Activated gamma-delta T cell treated with anti-CD3 and anti-CD28 coated beads, Interleukin-2, amount 50 U/mL, for 16 hours (primary cell): ENCODE measurements at places on chromosomes 7 and 10.

- DNase-seq = no peak
These were observed 33.8 kb downstream of the MICALL2 start for GRCh38 chr7:1425292-1426136.

DNA sequence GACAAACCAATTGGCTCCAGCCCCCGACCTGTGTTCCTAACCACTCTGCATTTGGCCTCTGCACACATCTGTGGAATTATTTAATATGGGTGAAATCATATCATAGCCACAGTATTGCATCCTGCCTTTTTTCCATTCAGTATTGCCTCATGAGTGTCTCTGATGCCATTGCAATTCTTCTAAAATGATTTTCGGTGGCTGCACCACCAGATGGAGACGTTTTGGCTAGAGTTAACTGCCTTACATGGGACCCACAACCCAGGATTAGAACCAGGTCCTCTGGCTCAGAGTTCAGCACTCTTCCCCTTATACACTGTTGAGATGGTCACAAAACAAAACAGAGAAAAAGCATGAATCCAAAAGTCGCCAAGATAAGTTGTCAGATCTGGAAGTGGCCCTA is 180.8 kb downstream of the EMX2 start:
- no peak for DNase-seq

DNA sequence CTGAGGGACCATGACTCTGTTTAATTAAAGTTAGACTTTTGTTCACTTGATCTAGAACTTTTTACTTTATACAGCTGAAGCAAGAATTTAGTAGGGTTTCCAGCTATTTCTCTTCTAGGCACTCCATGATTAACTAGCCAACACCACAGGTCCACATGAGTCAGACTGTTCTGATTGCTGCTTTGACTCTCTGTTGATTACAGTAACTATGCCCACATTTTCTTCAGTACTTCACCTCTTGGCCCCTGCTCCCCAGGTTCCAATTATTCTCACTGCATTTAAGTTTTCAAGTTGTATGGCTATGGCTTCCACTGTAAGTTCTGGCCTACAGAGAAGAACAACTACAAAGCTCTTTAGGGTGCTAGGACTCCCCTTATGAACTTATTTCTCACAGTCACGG is 737.2 kb upstream of the IGFBP3 start:
- no peak for DNase-seq

DNA sequence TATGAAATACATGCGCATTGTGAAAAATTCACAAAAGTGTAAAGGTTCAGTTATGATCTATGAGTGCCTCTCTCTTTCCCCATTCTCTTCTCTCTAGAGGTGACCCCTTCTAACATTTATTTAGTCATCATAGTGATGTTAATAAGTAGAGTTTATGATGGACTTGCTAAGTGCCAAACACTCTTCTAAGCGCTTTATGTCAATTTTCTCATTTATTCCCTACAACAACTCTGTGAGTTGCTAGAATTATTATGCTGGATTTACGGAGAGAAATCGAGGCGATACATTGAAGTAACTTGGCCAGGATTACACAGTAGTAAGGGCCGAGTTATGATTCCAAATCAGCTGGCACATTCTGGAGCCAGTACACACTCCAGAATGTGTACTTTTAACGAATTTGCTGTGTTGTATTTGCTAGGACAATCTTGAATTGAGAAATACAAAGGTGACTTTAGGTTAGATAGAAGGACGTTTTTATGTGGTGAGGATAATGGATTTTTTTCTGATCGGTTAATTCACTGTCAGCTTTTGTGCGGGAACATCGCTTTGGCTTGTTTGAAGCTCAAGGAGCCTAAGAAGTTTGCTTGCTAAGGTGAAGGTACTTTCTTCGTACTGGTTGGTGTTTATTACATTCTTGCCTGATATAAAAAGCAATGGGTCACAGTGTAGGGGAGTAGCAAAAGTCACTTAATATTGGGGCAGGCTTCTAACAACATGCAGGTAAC is 1.4 kb downstream of the ATRNL1 start:
- DNase-seq = no peak

DNA sequence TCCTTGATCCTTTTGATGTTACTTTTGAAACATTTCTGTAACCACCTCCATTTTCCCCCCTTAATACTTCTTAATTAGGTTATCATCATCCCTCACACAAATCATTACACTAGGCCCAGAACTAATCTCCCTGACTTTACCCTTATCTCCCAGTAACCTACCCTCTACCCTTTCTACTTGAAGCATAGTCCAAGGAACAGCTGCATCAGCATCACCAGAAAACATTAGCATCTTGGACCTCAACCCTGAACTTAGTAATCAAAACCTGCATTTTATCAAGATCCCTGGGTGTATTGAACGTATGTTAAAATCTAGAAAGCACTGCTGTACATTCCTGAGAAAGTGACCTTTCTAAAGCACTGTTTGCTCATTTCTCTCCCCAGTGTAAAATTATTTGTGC is 38.8 kb downstream of the MGAM2 start:
- DNase-seq = no peak

DNA sequence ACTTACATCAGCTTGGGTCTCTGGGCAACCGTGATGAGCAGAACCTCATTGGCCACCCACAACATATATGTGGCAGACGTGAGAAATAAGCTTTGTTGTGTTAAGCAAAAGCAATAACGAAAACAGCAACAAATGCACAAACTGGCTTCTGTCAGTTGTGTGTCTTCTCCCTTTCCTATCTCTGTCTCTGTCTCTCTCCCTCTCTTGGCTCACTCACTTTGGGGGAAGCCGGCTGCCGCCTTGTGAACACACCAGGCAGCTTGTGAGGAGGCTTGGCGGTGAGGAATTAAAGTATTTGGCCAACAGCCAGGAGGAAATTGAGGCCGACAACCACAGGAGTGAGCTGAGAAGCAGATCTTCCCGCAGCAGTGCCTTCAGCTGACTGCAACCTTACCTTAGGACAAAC is 21.9 kb upstream of the CDCA7L start:
- peak; percentile 1 for DNase-seq

DNA sequence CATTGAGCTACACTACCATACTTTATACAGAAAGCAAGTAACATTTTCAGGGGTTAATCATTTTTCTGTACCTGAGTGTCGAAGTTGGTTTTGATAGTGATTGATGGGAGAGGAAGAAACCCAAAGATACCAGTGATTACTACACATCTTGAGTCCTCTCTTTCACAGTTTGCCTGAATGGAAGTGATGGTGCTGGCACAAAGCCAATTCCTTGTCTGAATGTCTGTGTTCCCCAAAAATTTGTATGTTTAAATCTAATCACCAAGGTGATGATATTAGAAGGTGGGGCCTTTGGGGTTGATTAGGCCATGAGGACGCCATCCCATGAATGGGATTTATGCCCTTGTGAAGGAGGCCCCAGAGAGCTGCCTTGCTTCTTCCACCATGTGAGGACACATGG is 696.9 kb upstream of the ANKRD30A start:
- no peak for DNase-seq

DNA sequence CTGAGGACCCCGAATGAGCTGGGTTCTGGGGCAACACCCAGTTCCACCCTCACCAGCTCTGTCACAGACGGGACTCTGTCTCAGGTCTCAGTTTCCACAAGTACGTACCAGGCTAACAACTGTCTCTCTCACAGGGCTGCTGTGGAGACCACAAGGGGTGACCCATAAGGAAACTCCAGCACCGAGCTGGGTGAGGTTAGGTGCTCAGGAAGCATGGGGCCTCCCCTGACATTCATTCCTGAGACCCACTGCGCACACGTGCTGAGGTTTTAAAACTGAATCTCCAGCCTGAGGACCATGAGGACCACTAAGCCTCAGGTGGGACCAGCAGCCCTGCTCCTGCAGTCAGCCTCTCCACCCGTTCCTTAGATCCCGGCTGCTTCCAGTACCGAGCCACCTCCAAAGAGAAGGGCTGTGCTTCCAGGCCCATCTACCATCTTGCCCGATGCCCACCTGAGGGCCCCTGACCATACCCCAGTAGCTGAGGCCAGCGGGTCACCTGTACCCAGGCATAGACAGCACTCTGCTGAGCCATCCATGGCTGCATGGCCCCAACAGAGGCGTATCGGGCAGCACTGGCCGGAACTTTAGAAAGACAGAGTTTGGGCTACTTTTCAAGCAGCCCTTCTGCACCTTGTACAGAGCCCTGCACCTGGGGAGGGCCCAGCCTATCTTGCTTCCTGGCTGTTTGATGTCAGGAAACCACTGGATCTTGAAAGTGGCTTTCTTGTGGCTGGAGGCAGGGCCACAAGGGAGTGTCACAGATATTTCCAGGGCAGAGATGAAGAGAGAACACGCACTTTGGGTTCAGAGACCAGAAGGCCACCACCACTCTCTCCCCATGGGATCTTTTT is 18.7 kb downstream of the HSPA12A start:
- DNase-seq = peak; percentile 8

GRCh38 chr7:128148676-128149075 is 92.4 kb upstream of the LEP start:
- DNase-seq = no peak

DNA sequence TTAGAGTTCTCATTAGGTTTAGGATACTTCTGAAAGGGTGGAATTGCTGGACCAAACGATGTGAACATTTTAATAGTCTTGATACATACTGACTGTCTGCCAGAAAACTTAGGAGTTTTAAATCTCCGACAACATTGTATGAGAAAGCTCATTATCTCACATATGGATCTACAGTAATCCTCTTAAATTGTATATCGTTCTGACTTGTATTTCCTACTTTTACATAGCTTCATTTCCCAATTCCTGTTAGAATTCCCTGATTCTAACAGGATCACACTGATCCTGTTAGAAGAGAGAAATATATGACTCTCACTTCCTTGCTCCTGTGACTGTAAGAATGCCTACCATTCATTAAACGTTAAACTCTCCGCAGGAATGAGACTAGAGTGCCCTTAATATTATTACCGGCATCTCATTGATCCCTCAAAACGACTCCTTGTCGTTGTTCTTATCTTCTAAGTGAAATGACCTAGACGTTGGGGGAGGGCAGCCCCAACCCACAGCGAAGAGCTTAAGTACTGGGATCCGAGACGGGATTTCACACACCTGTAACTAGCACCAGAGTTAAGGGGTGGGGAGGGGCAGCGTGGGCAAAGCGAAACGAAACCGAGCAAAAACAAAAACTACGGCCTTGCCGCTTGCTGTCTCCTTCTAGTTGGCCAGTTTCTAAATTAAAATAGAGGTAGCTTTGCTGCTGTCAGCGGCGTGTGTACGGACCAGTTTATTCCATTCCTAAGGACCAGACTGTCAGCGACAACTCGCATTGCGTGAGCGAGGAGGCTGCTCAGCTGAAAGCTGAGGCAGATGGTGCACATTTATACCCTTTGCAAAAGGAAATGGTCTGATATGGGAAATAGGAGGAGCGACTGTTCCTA is 678 bp upstream of the TMEM106B start:
- DNase-seq = no peak

DNA sequence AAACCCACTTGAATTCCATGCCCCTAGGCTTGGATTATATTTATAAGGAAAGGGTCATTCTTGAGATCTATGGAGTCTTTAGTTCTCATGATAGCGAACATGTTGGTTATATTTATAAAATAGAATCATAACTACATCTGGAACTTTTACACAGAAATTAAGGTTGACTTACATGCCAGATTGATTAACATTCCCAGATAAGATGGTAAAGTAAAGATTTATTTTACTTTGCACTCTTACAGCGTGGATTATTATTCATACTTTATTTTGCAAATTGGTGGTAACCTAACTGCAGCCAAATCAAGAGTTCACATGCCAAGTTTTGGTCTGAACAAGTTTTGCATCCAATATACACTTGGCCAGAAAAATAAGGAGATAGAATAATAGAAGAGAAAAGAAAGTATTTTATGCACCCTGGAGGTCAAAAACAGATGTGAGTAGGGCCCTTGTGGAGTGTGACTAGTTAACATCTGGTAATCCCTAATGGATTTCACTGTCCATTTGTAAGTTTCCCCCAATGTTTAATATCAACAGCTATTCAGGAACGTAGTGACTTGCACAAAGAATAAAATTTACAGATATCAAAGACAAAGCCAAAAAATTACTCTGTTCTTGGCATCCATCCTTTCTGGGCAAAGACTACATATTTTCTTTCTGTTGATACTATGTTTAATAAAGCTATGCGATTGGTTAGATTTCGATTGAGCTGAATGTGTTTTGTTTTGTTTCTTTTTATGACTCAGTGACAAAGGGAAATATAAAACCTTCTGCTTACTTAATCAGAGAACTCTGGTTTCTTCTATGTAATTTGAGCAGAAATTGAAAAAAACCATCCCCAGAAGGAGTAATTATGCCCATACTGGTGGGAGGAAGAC is 10.1 kb upstream of the TMEM26 start:
- no peak for DNase-seq

DNA sequence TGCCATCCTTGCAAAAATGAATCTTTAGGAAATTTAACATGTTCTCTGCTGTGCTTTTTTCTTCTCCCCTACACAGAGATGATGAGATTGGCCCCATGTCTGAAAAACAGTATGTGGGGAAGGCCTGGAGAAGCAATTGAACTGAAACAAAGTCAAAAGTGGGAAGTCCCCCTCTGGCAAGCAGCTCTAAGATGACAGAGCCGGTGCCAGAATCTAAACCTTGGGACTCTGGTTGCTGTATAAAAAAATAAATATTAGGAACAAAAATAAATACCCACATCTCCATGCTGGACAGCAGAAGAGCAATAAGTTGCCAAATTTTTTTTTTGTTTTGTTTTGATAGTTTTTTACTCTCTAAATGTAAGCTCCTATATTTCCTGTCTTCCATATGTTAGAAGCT is 51.8 kb upstream of the TRIL start:
- no peak for DNase-seq

DNA sequence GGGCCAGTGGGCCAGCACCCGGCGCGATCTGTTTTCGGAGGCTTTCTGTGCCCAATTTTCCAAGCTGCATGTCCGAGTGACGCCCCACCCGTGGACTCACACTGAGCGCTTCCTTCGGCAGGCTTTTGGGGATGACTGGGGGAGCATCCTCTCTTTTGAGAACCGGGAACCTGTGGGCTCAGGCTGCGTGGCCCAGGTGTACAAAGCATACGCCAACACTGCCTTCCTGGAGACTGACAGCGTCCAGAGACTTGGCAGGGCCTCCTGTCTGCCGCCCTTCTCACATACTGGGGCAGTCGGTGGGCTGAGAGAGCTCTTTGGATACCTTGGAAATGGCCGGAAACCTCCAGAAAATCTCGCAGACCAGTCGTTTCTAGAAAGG is 1.0 kb downstream of the ADCK2 start:
- no peak for DNase-seq

DNA sequence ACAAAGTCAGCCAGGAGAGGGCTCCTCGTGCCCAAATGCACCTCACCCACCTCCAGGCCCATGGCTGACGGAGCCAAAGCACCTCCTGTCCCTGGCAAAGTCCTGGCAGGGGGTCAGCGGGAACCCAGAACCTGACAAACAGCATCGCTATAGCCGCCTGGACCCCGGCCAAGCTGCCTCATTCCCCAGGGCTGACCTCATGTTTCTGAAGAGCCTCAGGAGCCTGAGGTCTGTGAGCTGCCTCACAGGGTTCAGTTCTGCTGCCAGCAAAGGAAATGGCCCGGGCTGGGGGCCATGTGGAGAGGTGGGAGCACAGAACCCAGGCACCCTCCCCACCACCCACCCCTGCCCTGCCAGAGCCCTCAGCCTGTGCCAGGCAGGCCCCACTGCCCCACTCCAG is 4.2 kb upstream of the NANOS1 start:
- no peak for DNase-seq

GRCh38 chr7:34718867-34719266 is 60.8 kb downstream of the NPSR1 start:
- DNase-seq = no peak
